ENCODE measurements at places on chromosomes 3 and 15.

GRCh38 chr3:22935040-22935439 lies 268.1 kb upstream of the UBE2E2 start:
- no peak for DNase-seq

GRCh38 chr3:6105187-6105586 lies 755.7 kb upstream of the GRM7 start:
- no peak for DNase-seq

GRCh38 chr3:18572809-18573208 lies 147.7 kb upstream of the SATB1 start:
- DNase-seq, result no peak

- no peak for DNase-seq
Observed at GRCh38 chr3:138464491-138464860, 30.1 kb downstream of the ESYT3 start.

- DNase-seq, result no peak
Observed at GRCh38 chr3:18481946-18482548, 56.9 kb upstream of the SATB1 start.

- DNase-seq, result no peak
Observed at GRCh38 chr15:80998251-80998650, 2.5 kb upstream of the TLNRD1 start.

DNA sequence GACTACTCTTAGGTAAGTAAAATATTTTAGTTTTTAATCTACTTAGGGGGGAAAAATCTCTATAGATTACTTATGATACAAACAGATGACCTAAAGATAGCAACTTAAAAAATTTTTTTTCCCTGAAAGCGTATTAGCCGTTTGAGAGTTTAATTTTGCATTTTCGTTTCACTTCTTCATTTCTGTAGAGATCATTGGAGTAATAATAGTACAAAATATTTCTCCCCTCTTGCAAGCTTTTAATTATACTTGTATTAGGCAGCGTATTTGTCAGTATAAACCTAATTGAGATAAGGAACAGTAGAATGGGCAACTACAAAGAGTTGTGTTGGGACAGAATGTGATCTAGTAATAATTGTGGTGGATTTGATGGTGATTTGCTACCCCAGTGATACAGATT lies 10.3 kb downstream of the SKIL start:
- no peak for DNase-seq

- no peak for DNase-seq
Observed at GRCh38 chr3:2372306-2372705, 273.6 kb downstream of the CNTN4 start.

DNA sequence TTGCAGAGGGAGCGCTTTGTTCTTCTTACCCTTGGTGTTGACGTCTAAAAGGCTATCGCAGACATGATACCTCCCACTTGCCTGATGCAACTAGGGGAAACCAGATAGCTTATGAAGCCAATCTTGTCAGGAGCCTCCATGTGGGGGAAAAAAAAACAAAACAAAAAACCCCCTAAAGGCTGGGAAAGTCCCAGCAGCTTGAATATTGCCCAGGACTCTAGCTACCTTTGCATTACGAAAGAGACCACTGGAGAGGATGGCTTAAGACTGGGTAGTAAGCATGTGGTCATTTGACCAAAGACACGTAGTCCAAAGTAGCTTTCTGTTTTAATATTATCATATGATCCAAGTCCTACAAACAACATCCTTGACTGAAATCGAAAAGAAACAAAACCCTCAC lies 120.7 kb upstream of the WNT5A start:
- DNase-seq, result no peak

DNA sequence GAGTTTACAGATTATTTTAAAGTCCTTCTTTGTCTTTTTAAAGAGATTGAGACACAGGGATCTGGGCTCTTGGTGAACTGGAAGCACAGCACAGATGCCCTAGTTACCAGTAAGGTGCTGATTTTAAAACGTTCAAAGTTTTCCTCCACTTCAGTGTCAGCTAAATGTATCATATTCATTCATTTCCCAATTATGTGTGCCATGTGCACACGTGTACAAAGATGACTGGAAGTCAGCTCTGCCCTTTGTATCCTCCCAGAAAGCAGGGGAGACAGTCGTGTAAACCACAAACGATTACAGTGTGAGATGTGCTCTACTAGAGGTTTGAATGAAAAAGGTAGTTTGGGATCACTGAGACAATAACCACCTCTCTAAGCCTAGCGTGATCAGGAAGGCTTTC lies 730 bp downstream of the ZKSCAN7 start:
- no peak for DNase-seq

GRCh38 chr3:98770261-98771039 lies 7.3 kb downstream of the ST3GAL6 start:
- DNase-seq, result no peak

DNA sequence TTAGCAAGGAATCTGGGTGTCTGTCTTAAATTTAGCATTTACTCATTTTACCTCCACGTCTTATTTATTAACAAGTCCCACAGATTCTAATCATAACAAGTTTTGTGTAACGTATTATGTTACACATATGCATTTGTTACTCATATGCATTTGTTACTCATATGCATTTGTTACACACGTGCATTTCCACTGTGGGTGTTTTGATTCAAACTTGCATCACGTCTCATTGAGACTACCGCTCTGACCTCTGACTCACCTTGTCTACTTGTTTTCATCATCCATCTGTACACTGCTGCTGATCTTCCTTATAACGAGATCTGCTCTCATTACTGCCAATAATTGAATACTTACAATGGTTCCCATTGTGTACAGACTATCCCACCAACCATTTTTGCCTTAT lies 1141.4 kb downstream of the TBL1XR1 start:
- no peak for DNase-seq

GRCh38 chr3:183149915-183150750 lies 12.4 kb downstream of the LAMP3 start:
- DNase-seq, result no peak

DNA sequence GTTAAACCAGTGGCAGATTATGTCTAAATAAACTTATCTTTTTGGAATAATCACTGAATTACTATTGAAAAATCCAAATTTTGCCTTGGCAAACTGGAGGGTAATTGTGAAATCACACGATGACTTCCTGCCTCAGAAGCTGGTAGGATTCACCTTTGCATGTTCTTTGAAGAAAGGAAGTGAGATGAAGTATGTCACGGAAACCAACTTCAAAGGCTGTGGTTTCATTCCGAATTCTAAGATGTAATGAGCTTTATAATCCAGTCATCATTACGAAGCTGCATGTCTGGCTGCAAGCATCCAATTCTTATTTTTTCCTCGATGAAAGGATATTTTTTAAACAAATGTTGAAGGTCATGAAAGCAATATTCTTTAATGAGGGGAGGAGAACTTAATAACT lies 15.0 kb upstream of the ZBED2 start:
- no peak for DNase-seq

DNA sequence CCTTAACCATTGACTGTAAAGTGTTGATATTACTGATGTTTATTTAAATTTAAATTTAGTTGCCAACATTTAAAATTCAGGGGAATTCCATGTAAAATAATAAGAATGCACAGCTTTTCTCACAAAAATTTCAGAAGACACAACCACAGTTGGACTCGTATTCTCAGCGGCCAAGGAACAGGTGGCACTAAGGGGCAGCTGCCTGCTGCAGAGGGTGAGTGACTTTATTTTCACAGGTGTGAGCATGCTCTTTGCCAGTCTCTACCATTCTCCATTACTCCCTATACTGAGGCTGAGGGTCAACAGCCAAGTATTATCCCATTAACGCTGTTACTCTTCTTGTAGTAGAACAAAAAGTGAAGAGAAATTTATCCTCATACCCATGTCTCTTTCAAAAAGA lies 92.1 kb upstream of the GADL1 start:
- DNase-seq, result no peak

- no peak for DNase-seq
Observed at GRCh38 chr3:127684871-127685707, 12.3 kb downstream of the ABTB1 start.

GRCh38 chr3:111454551-111454950 lies 87.4 kb upstream of the CD96 start:
- DNase-seq, result no peak

DNA sequence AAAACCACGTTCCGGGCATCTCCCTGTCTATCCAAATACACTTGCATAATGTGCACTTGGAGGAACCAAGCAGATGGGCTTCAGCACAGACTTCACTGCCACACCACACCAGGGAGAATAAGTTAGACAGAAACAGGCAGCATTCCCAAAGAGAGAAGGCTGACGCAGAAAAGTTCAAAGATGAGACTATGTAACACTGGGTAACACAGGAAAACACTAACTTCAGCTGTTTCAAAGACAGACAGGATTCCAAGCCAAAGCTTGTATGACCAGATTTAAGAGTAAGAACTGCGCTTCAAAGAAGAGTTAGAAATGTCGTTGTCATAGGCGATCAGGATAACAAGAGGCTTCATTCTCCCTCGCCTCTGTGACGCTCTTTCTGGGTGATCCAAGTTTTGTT lies 19.9 kb downstream of the SLC51A start:
- no peak for DNase-seq

DNA sequence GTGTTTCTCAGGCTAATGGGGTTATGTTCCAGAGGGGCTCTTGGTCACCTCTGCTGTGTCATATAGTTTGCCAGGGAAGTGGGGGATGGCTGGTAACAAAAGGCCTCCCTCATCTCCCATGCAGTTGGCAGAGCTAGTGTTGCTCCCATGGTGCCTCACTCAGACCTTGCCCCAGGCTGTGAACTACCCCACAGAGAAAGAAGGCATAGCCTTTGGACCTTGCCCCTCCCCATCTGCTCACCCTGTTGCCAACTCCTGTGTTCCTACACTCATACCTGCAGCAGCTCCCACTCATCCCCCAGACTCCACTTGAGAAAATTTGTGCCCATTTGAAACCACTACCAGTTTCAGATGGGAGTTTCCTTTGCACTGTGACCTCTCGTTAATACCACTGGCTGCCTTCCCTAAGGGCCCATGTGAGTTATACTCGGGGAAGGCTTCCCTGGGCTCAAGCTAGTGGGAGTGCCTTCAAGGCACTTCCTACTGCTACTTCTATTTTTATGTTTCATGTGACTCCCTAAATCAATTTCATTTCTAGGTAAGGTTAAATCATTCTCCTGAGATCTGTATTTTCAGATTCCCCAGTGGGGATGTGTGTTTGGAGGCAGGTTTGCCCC lies 25.3 kb upstream of the COPB2 start:
- DNase-seq, result no peak

- no peak for DNase-seq
Observed at GRCh38 chr3:64541803-64542202, 146.0 kb downstream of the ADAMTS9 start.

DNA sequence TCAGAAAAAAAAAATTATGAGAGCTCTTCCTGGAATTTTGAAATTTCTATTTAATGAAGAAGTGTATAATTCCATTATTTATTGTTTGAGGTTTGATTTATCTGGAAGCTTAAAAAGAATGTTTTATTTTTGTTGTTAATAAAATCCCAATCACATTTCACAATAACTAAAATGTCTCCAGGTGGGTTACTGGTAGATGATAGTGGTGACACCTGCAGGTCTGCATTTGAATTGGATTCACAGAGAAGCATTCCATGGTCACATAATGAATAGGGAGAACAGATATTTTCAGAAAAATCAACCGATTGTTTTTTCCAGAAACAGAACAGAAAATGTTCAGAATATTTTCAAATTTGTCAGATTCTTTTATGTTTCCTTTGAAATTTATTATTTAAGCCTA lies 48.3 kb downstream of the ASB7 start:
- no peak for DNase-seq

DNA sequence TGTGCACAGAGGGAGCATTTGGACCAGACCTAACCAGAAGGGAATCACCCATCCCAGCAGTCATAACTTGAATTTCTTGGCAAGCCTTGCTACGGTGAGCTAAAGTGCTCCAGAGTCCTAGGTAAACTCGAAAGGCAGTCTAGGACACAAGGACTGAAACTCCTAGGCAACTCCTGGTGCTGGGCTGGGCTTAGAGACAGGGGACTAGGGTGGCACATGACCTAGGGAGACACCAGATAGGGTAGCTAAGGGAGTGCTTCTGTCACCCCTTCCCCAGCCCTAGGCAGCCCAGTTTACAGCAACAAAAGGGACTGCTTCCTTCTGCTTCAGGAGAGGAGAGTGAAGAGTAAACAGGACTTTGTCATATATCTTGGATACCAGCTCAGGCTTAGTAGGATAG lies 256.4 kb upstream of the ARHGEF26 start:
- no peak for DNase-seq

All from stimulated activated CD4-positive, alpha-beta T cell treated with anti-CD3 and anti-CD28 coated beads, Interleukin-12 subunit alpha, Interleukin-12 subunit beta, amount 100 ng/mL, for 24 hours (primary cell).